ENCODE measurements at places on chromosomes 11 and 22.

GRCh38 chr11:64092111-64092760 is 56.5 kb downstream of the FLRT1 start:
- DNase-seq = no peak

DNA sequence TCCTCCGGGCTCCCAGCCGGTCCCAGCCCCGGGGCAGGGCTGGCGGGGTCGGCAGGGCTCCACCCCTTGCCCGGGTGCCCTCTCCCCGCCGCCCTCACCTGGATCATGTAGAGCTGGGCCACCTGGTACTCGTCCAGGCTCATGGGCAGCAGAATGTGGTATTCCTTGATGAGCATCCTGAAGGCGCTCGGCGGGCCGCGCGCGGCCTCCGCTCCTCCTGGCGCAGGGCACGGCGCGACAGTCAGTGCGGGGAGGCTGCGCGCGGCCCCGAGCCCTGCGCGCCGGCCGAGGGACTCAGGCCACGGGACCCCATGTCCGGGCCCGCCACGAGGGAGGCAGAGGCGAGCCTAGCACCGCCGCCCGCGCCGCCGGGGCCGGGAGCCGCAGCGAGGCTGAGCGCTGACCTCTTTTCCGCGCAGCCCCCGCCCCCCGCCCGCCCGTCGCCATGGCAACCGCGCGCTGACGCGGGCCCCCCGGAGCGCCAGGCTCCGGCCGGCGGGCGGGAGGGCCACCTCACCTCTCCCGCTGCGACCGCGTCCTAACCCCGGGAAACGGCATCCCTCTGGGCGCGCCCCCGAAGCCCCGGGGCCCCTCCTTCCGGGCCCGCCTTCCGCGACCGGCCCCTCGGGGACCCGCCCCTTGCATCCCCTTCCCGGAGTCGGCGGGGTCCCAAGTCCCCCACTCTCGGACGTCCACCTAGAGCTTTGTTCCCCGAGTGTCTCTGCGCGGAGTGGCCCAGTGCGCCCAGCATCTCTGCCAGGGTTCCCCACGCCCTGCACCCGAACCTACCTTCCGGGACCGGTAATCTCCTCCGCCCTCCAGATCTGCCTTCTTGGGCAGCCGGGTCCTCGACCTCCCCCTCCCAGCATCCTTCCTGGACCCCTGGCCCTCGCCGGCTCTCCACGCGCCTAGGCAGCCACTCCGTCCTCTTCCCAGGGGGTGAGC is 886 bp downstream of the PITPNM1 start:
- DNase-seq = no peak

GRCh38 chr11:108853864-108854263 is 189.0 kb downstream of the DDX10 start:
- no peak for DNase-seq

DNA sequence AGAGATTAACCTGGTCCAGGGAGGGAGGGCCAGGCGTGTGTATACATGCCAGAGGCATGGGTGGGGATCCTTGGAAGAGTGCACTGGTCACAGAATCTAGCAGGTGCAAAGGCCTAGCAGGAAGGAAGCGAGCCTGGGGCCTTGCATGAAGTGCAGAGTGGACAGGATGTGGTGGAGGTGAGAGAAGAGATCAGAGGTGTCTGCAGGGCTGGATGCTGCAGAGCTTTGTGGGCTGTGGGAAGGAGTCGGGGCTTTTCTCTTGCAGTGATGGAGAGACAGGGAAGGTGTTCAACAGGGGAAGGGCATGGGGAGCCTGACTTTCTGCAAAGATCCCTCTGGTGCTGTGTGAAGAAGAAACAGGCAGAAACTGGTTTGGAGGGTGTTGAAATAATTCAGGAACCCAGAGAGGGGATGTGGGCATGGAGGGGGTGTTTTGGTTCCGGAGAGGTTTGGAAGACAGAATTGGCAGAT is 2.5 kb upstream of the TPST2 start:
- peak; percentile 23 for DNase-seq

GRCh38 chr11:1953489-1954266 is 6.5 kb downstream of the MRPL23 start:
- no peak for DNase-seq

GRCh38 chr11:72767203-72768062 is 15.2 kb upstream of the ARAP1 start:
- DNase-seq = no peak

GRCh38 chr22:39514373-39514973 is 5.9 kb upstream of the ATF4 start:
- DNase-seq = no peak

GRCh38 chr11:93940395-93940794 is 80.8 kb upstream of the HEPHL1 start:
- DNase-seq = no peak

DNA sequence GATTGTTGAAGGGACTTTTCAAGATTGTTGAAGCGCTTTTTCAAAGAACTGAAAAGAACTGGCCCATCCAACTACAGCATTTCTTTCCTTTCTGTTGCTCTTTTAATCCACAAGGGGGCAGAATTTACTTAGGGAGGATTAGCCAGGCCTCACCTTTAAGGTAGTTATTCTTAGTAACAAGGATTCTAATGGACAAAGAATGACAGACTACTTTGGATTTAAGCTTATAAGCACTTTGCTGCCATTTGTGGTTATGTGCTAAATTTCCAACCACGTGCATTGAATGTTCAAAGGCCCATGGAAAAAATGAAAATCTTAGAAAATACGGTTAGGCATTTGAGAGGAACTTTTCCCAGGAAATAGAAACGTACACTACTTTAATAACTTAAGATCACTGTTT is 49.5 kb upstream of the HSPA8 start:
- DNase-seq = peak; percentile 64

GRCh38 chr11:75797792-75798191 is 17.2 kb upstream of the UVRAG start:
- DNase-seq = no peak

DNA sequence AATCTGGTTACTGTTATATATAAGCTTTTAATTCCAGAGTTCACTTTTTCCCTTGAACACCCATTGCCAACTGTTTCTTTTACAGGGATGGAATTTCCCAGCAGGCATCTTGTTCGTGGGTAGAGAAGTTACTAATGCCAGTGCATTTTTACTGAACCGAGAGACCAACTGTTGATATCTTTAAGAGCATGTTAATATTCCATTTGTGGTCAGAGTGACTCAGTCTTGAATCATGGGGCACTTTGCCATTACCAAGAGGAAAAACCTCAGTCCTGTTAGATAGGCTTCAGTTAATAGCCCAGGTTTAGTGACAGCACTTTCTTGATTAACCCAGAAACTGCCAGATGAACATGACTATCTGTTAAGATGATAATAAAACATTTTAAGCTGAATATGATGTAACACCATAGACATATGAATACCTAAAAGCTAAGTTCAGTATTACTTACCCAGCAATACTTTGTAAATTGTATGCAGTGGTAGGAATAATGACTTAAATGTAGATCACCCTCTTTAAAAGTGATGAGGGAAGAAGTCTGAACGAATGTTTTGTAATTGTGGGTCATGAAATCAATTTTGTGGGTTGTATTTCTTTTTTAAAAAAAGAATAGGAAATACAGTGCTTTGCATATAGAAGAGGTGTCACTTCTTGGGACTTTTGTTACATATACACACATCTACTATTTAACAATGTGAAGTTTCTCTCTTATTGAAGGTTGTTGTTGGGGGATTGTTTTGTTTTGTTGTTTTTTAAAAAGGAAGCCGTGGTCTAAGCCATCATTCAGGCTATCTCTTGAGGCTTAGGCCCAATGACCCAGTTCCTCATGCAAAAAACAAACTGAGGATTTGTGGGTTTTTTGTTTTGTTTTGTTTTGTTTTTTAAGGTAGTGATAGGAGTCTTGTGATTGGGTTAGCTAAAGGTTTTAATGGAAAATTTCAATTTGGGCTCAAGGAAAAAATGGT is 79.2 kb upstream of the GRIK4 start:
- peak; percentile 82 for DNase-seq

DNA sequence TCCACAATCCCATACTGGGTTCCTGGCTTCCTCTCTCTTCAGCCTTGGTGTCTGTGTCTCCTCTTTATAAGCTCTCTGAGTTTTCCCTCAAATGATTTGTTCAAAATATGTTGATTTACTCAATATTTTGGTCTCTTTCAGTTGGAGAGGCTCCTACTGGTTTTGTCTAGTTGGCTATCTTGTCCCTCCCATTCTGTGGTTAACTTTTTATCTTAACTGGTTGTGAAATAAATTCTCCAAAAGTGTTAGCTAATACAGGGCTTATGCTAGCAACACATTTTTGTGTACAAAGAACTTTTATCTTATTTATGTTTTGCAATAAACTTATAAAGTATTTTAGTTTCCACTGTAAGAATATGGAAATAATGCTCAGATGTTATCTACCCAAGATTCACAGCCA is 200.9 kb downstream of the AASDHPPT start:
- no peak for DNase-seq

DNA sequence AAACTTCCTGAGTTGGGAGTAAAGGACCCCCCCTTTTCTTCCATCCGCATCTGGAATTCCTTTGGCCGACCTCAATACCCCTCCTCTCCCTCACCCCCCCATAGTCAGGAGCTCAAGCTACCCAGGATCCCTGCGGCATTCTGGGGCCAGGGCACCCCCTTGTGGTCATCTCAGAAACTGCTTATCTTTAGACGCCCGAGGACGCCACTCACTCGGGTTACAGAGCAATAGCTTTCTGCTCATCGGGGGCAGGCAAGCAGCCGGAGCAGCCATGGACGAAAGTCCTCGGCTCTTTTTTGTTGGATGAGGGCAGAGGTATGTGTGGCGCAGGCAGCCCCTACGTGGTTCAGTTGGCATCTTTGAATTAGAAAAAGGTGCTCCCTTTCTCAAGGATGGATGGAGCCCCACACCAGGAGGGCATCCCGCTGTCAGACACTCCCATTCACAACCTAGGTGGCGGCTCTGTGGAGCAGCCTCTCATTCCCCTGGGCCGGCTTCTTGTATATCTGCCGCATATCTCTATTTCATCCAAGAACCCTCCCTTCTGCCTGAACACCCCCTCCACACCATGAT is 2.3 kb downstream of the C1QTNF5 start:
- DNase-seq = peak; percentile 73

- no peak for DNase-seq
Measured at GRCh38 chr11:2708757-2709281, 9.0 kb upstream of the KCNQ1OT1 start.

DNA sequence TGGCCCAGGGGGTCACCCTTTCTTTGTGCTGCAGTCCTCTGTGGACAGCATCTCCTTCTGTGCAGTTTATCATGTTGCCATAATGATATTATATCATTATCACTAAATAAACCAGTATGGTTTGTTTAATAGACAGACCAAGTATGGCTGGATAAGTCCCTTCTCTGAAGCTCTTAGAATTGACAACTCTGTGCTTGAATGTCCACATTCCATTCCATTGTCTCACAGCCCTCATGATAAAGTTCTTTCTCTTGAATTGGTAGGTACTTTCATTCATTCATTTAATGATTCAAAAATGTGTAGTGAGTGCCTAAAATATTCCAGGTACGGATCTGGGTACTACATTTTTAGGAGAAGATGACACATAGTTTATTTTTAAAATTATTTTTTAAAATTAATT is 7.8 kb downstream of the RPS6KA4 start:
- peak; percentile 57 for DNase-seq

DNA sequence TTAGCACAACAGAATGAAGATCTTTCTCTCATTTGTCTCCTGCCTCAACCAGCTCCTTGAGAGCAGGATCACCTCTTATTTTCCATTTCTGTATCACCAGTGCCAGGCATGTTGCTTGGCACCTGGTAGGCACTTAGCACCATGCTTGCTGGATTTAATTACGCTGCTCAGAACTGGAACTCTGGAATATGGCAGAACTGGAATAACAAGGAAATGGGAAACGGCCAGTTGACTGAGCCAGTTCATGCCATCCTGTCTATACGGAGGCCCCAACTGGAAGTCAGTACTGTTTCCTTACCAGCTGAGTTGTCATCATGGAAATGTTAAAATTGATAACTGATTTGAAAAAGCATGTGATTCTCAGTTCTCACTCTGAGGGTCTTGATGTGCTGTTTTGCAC is 69.5 kb upstream of the YWHAH start:
- DNase-seq = no peak

DNA sequence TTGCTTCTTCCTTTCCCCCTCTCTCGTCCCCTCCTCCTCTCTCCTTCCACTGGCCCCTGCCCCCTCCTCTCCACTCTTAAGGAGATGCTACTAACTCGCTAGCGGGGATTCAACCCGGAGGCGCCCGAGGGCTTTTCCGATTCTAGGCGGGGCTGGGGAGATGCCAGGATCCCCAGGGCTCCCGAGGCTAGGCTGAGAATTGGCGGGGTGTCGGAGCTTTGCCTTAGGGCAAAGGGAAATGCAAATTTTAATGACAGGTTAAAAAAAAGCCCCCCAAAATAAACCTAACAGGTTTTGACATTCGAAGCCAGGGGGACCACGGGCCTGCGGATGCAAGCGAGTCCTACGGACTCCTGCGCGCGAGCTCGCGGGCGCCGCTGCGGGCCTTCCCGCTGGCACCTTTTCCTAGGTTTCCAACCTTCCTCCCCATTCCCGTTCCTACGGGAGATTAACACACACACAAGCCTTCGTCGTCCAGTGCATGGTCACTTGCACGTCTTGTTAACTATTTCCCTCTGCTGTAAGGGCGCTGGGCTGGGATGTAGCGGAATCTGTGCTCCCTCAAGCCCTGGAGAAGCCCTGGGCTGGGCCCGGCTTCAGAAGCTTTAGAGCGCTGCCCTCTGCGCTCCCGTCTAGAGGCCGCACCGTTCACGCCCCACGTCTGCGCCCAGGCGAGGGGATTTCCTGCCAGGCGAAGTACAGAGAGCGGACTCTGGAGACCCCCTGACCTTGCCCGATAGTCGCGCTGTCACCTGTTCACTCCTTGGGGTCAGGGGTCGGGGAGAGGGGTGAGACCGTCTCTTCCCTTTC is 729 bp upstream of the ALX4 start:
- no peak for DNase-seq

DNA sequence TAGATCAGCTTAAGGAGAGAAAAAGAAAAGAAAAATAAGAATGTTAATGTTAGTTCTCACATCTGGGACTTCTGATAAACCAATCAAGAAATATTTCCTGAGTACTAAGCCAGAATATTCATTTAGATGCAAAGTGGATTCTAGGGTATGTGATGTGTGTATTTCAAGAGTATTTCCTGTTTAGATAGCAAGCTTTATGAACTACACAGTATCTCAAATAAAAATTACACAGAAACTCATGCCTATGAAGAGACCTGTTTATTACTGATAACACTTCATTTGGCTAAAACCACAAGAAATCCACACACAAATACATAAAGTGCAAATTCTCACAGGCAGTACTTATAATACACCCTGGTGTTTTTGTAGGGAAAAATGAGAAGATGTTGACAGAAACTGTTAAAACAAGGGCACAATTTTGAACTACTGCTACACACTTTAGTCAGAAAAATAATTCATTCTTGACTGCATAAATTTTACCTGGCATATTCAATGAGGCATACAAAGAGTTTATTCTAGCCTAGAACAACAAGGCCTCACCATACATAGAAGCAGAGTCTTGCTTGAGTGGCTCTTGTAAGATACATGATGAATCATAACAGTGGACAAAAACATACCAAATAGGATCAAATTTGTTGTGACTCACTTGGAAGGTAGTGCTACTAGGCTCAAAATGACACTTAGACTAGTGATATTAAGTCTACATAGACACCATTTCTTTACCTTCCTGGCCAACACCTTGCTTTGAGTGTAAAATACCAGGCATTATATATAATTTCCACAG is 18.8 kb upstream of the P4HA3 start:
- DNase-seq = peak; percentile 32

- DNase-seq = peak; percentile 24
Measured at GRCh38 chr22:49827853-49828598, at the start of gene BRD1. Gene BRD1, minus strand, starts transcription at chr22:49827873. Its CDS starts 3,556 bp downstream, at chr22:49824317.

- DNase-seq = no peak
Measured at GRCh38 chr11:118914178-118914918, 11.4 kb downstream of the BCL9L start.

Data from RWPE1 (cell line).